Bladder microvascular endothelial cell (primary cell): ENCODE measurements at places on chromosomes 6 and 20. TPM values are rescaled to one million over a fixed set of nuclear protein-coding genes. Genes with fewer than 3 reads are reported as not detected.

Gene SIRPB2
- 1.3 and 2.8 TPM in 2 replicates for total RNA-seq

Gene OR2H2
- total RNA-seq: not detected in 2 replicates

Gene KCNS1
- 0.16 and 0.38 TPM in 2 replicates for total RNA-seq

Gene PTCRA
- total RNA-seq: not detected in 2 replicates

Gene NT5E
- 111 and 249 TPM in 2 replicates for total RNA-seq

Gene PNPLA1
- total RNA-seq: not detected in 2 replicates

Gene LY86
- total RNA-seq: not detected in 2 replicates

Gene ADTRP
- total RNA-seq: 0.76 and 1.3 TPM in 2 replicates

Gene AKAP12
- total RNA-seq: 143 and 553 TPM in 2 replicates

Gene PRDM1
- total RNA-seq: 4.8 and 6.6 TPM in 2 replicates

Gene LY6G6F
- not detected in 2 replicates for total RNA-seq

Gene GRM4
- under 0.01 TPM in 1 of 2 replicates, not detected in the other for total RNA-seq

Gene SLC17A4
- total RNA-seq: not detected in 2 replicates

Gene ULBP3
- 5.3 and 7.4 TPM in 2 replicates for total RNA-seq

Gene C20orf141
- total RNA-seq: not detected in 2 replicates

Gene LGSN
- not detected in 2 replicates for total RNA-seq

Gene PLA2G7
- 0.16 TPM in 1 of 2 replicates, not detected in the other for total RNA-seq

Gene SERINC1
- total RNA-seq: 120 and 250 TPM in 2 replicates

Gene SCUBE3
- 0.65 and 3.0 TPM in 2 replicates for total RNA-seq

Gene PACSIN1
- not detected in 2 replicates for total RNA-seq

Gene ISM1
- under 0.01 and 0.06 TPM in 2 replicates for total RNA-seq

Gene TFAP2A
- not detected in 2 replicates for total RNA-seq

Gene CLVS2
- not detected in 2 replicates for total RNA-seq

Gene COL12A1
- total RNA-seq: 29.0 and 71.2 TPM in 2 replicates

Gene UNC5CL
- under 0.01 and 0.06 TPM in 2 replicates for total RNA-seq
